ENCODE measurements at places on chromosomes 5 and 9.

DNA sequence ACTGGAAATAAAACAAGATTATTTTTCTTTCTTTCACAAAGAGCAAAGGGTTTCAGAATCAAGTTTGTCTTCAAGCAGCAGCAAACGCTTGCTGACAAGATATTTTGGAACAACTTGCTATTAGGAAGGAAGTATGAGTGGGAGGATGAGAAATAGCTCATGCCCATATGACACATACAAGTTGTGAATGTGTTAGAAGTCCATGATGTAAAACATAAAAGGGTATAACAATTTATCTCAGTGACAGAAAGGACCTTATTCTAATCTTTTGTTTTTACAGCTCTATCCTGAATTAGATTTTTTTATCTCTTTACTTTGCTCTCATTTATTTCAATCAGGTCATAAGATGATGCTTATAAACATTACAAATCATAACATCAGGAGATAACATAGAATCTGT, 516.6 kb upstream of the MEF2C start:
- no peak for DNase-seq

DNA sequence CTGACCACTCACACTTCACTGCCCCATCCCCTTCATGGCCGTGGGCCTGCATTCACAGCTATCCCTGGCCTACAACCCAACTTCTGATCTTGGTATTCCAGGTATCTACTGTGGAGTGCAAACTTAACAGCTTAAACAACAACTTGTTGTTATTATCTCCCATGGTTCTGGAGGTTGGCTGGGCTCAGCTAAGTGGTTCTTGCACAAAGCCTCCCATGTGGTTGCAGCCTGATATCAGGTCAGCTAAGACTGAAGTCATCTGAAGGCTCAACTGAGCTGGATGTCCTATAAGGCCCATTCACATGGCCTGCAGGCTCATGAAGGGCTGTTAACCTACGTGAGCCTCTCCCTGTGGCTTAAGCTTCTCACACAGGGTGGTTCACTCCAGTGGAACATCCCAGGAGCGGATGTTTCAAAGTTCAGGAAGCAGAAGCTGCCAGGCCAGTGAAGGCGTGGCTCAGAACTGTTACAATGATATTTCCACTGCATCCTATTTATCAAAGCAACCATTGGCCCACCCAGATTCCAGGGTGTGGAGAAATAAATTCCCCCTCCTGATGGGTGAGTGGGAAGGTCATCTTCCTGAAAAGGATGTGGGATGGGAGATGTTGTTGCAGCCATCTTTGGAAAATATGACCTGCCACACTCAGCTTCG, 30.0 kb upstream of the TRIO start:
- no peak for DNase-seq

- no peak for DNase-seq
Observed at GRCh38 chr9:123642291-123643278, 286.6 kb downstream of the CRB2 start.

- no peak for DNase-seq
Observed at GRCh38 chr5:43530648-43531047, 15.7 kb upstream of the C5orf34 start.

- DNase-seq: no peak
Observed at GRCh38 chr9:20220286-20220685, 402.0 kb downstream of the MLLT3 start.

- no peak for DNase-seq
Observed at GRCh38 chr5:125002727-125003598, 256.5 kb upstream of the ZNF608 start.

DNA sequence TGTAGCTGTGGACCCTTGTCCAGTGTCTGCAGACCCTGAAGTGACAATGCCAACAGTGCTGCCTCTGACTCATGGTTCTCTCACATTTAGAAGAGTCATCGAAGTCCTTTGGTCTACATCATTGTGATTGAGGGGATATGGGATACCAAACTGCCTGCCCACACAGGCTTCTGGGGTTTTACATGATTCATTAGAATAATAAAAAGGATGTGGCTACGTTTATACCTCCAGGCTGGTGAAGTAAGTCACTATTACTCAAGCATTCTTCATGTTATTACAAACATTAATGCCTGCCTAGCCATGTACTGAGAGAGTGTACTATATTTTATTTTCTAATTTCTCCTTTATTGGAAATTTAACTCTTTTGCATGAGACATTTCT, 365.7 kb downstream of the SPATA31D1 start:
- DNase-seq: no peak

- DNase-seq: peak; percentile 76
Observed at GRCh38 chr5:154197801-154198491, 7.4 kb downstream of the GALNT10 start.

Measured in activated naive CD4-positive, alpha-beta T cell treated with Interleukin-2 at 50 U/mL for 16 hours (primary cell).